NCI-H748 treated with DMSO at 0.1 percent for 48 hours (cell line): ENCODE measurements at places on chromosomes 11 and 22.

- no peak for DNase-seq
Observed at GRCh38 chr11:61162092-61162941, 1.1 kb upstream of the VPS37C start.

DNA sequence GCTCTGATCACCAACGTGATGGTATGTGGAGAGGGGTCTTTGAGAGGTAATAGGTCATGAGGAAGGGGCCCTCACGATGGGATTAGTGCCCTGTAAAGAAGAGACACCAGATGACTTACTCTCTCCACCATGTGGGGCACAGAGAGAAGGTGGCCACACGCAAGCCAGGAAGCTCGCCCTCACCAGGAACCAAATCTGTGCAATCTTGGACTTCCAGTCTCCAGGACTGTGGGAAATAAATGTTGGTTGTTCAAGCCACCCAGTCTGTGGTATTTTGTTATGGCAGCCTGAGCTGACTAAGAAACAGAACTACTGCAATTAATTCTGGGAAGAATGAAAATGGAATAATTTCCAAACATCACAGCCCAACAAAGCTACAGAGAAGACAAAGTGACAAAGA lies 117.5 kb downstream of the SNX19 start:
- DNase-seq: no peak

DNA sequence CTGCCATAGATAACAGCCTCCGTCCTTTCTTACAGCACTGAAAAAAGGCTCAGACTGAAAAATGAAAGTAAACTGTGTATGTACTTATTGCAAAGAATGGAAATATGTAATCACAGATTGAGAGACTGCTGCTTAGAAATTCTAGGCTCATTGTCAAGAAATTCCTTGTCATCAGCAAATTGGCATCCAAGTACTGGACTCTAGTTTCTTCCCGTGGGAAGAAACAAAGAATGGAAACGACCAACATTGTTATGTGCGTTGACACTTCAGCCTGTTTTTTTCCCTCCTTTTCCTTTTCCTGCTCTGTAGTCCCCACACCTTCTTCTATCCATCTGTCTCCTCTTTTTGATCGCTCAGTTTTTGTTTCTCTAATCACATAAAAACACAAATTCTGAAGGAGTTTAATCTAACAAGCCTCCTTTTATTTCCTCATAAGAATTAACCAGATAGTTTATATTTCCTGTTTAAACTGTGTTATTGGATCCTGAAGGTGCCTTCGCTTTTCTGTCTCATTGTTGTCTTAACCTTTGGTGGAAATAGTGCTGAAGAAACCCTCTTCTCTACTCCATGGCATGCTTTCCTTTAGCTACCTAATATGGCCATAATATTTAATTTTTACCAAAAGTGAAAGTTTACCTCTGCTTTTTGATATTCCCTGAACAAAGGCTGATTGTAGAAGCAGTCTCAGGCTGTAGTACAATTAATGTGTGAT lies 20.0 kb upstream of the CASP12 start:
- no peak for DNase-seq

- DNase-seq: no peak
Observed at GRCh38 chr11:115552151-115552772, 48.0 kb upstream of the CADM1 start.

DNA sequence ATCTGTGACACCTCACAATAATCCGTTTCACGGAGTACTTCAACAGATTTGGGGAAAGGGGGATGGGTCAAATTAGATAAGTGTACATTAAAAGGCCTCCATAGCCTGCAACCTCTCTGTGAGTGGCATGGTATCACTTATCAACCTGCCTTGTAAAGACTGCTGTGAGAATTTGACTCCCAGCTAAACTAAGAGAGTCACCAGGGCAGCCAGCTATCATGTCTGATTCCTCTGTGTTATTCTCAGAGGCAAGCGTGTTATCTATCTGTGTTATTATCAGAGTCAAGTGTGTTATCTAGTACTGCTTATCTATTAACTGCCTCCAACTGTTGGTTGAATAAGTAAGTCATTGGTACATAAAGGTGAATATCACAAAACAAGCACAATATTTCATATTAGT lies 4.1 kb upstream of the FAM83F start:
- DNase-seq: no peak

DNA sequence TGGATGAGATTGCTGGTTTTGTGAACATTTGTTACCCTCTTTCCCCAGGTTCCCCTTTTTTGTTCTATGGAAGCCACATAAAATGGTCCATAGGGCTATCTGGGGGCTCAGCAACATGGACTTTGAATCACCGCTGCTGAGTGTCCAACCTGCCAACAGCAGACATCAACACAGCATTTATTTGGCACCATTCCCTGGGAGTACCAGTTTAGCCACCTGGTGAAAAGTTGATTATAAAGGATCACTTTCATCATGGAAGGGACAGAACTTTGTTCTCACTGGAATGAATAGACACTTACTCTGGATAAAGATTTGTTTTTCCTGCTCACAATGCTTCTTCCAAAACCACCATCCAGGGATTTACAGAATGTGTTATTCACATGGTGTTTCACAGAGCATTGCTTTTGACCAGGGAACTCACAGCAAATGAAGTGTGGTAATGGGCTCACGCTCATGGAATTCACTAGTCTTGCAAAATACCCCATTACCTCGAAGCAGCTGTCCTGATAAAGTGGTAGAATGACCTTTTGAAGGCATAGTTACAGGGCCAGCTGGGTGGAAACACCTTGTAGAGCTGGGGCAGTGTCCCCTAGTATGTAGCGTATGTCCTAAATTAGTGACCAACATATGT lies 43.9 kb downstream of the ADM start:
- DNase-seq: no peak

DNA sequence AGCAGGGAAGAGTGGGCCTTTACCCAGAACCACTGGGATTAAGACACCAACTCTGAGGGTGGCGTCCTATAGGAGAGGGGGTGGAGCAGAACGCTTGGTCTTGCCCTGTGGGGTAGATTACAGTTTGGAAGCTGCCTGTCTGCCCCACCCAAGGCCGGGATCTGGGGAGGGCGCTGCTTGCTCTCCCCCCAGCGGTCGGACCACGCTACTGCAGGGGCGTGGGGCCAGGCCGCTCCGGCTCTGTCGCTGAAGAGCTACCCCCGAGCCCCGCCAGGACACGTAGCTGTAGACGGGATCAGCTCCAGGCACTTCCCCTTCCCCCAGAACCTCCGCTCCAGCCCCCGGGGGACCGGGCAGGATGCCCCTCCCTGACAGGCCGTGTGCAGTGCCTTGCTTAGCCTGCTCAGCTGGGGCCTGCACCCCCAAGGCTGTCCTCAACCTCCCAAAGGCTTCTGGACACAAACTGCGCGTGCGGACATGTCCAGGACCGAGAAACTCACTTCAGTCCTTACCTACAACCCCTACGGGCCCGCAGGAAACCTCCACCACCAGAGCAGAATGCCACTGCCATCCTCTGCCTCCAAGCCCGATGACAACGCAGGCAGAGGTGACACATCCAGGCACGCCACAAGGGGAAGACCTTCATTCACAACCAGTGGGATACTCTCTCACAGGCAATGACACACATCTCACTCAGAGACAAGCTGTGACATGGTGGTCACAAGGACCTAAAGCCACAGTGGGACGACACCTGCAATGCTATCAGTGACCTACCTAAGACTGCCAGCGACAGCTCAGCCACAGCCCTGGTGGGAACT lies 3.6 kb downstream of the AHNAK start:
- peak; percentile 38 for DNase-seq

- DNase-seq: peak; percentile 62
Observed at GRCh38 chr22:43385770-43386641, 25.8 kb upstream of the MPPED1 start.

GRCh38 chr11:6531267-6531752 lies 34.2 kb downstream of the DNHD1 start:
- DNase-seq: peak; percentile 11

- DNase-seq: no peak
Observed at GRCh38 chr22:48407256-48407955, 1420.3 kb downstream of the BRD1 start.

- no peak for DNase-seq
Observed at GRCh38 chr11:126202646-126203359, 8.6 kb downstream of the RPUSD4 start.

GRCh38 chr11:5690216-5690615 lies 626 bp downstream of the TRIM22 start:
- no peak for DNase-seq

- DNase-seq: no peak
Observed at GRCh38 chr11:96324912-96325311, 18.1 kb downstream of the MAML2 start.

DNA sequence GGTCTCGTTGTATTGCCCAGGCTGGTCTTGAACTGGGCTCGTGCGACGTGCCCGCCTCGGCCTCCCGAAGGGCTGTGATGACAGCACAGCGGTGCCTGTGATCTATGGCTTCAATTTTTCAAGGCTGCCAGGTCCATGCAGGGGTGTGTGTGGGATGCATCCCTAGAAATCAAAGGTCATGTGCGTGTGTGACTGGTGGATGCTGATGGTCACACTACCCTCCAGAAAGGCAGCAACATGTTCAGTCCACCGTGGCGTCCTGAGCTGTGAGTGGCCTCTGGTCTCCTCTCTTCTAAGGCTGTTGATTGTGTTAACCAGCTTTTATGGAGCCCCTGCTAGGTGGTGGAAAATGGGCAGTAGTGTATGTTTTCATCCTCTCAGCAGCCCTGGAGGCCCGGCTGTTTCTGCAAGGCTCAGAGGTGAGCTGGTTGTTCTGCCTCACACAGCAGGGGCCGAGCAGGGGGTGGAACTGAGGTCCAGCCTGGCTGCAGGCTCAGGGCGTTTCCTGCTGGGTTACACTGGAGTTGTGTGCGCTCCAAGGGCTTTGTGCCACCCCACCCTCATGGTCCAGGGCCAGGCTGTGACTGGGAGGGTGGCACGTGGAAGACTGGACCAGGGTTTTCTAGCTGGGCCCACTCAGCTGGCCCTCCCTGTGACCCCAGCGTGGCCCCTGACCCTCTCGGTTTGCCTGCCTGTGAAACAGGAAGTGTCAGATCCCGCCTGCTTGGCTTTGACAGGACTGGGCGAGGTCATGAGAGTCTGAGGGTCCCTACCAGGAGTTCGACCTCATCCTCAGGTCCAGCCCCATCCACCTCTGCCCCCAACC lies 7.7 kb downstream of the BIK start:
- DNase-seq: no peak

DNA sequence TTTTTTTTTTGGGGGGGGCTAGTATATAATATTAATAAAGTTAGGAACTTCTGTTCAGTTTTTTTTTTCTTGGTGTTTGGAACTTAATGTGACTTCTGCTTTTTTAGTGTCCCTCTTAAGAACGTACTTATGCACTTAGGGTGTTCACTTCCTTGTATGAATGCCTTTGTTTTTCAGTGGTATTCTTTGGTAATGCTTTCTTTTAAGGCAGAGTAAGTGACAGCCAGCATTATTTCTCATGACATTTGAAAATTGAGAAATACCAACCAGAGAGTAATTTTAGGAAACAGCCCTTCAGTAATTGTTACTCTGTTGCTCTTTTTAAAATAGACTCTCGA lies 2.4 kb downstream of the GRK3 start:
- no peak for DNase-seq

GRCh38 chr11:134252346-134253187 lies 585 bp downstream of the THYN1 start:
- DNase-seq: peak; percentile 49

- no peak for DNase-seq
Observed at GRCh38 chr11:119571311-119571710, 148.3 kb upstream of the THY1 start.

GRCh38 chr11:91804042-91804441 lies 420.6 kb upstream of the FAT3 start:
- no peak for DNase-seq

DNA sequence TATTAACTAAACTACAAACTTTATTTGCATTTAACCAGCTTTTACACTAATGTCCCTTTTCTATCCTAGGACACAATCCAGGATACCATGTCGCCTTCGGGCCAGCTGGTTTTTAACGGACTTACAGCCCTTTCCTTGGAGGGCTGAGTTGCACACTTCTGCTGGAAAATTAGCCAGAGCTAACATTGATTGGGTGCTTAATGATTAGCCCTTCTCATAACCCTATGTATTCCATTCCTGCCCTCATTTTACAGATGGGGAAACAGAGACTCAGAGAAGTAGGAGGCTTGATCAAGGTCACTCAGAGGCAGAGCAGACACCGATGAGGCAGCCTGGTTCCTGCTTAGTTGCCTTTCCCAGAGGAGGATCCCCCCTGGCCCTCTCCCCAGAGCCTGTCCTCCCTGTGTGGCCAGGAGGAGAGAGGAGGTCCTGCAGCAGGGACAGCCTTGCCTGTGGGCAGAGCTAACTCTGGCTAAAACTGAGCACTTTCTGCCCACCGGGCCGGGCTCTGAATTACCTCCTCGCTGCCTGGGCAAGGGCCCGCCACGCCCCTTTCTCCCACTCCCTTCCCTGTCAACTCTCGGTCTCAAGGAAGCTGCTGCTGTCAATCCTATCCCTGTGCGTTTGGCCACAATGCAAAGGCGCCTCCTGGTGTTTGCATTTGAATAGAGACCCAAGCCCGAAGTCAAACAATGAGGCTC lies 59.6 kb upstream of the PAX6 start:
- peak; percentile 49 for DNase-seq

- DNase-seq: no peak
Observed at GRCh38 chr11:116814502-116814901, 8.6 kb downstream of the APOA4 start.

DNA sequence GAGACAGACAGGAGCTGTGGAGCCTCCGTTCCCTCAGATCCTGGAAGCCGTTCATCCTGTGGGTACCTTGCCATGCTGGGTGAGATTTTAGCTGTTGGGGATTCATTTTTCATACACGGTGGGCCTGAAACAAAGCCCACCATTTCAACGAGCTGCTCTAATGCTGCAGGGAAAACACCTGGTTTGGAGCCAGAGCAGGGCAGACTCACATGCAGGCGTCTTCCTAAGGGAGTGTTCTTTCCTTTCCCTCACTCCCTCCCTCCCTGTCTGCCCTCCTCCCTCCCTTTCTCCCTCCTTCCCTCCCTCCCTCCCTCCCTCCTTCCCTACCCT lies 52.5 kb downstream of the CD6 start:
- DNase-seq: no peak

DNA sequence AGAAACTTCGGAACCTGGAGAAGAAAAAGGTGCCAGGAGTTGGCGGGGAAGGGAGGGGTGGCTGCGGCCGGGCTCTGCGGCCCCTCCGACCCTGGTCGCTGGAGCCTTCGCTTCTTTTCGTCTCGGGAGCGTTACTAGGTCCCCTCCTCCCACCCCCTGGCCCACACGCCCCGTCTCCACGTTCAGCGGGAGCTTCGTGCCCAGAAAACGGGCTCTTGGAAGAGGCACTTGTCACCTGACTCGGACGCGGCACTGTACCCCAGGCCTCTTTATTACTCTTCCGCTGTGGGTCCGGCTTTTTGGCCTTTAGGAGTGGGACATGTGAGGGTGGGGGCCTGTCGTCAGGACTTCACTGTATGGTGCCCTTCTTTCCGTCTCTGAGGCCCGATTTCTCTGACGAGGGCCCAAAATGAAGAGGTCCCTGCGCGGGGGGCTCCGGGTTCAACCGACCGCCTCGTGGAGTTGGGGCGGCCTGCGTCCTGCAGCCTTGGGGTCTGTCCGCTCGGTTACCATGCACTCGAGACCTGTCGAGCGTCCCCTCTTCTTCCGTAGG lies 1.2 kb downstream of the CAPRIN1 start:
- no peak for DNase-seq

DNA sequence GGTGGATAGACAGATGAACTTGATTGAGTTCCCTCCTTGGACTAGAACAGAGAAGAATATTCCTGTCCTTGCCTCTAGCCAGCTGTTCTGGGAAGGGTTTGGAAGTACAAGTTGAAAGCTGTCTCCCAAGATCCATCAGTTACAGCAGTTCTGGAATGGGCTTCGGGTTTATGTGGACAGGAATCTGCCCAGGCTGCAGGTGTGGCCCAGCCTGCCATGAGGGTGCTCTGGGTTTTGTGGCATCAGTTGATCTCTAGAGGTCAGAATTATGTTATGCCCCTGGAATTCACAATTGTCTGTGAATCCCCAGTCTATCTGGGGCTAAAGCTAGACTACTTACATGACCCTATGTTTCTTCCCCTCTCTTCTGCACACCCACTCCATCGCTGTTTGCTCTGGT lies 4.9 kb upstream of the MICAL2 start:
- DNase-seq: no peak
